ENCODE measurements at places on chromosomes 3 and 15.

- DNase-seq, result peak; percentile 81
These were observed 31.0 kb downstream of the POC1A start for GRCh38 chr3:52123106-52123725.

DNA sequence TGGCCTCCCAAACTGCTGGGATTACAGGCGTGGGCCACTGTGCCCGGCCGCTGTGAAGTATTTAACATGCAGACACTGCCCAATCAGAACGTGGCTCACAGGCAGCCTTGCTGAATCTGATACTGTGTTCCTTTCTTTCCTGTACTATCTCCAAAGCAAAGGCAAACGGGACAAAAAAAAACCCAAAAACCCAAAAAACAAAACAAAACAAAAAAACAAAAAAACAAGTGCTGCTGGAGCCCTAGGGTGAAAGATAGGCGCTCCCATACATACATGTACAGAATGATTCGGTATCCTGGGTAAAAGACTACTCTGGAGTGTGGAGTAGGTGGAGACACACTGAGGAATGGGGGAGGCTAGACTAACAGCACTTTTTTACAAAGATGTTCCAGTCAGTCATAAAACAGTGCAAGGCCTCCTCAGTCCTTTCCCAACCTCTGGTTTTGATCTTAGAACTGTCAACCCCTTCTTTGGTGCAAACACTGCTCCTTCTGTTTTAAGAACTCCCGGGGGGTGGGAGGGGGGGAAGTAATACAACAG is 7.7 kb upstream of the MAP1A start:
- DNase-seq, result no peak

DNA sequence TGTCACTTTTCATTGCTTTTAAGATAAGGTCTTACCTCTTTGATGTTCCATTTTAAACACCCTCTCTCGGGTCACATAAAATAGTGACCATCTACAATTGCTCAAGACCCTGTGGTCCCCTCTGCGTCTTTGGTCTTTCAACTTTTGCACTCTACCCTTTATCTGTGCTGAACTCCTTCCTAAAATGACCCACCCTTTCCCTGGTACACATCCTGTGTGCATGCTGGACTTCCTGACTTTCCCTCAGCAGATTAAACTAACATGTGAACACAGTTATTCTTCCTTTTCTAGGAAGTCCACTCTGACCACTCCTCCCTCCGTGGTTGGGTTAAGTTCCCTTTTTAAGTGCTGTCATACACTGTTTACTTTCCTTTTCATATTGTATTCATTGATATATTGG is 414.2 kb downstream of the GABRB3 start:
- DNase-seq, result no peak

GRCh38 chr3:128429275-128429674 is 37.4 kb downstream of the DNAJB8 start:
- DNase-seq, result no peak

DNA sequence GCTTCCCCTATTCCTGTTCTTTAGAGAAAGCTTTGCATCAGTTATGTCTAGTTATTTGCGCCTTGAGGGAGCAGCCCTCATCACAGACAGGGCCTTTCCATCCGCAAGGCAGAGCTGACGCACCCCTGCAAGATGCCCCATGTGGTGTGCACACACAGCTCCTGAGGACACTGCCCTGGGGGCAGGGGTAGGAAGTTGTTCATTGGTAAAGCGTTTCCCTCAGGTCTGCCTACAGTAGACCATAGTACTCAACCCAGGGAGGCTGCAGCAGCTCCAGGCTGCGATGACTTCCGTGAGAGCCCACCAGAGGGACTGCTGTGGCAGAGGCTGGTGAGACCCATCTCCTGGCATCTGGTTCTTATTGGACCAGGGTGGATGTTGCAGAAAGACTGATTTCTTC is 55.1 kb upstream of the PLXNA1 start:
- DNase-seq, result no peak

- no peak for DNase-seq
These were observed 6.0 kb upstream of the B3GNT5 start for GRCh38 chr3:183247011-183247589.

GRCh38 chr15:52351206-52351908 is 55.8 kb upstream of the MYO5C start:
- DNase-seq, result no peak

DNA sequence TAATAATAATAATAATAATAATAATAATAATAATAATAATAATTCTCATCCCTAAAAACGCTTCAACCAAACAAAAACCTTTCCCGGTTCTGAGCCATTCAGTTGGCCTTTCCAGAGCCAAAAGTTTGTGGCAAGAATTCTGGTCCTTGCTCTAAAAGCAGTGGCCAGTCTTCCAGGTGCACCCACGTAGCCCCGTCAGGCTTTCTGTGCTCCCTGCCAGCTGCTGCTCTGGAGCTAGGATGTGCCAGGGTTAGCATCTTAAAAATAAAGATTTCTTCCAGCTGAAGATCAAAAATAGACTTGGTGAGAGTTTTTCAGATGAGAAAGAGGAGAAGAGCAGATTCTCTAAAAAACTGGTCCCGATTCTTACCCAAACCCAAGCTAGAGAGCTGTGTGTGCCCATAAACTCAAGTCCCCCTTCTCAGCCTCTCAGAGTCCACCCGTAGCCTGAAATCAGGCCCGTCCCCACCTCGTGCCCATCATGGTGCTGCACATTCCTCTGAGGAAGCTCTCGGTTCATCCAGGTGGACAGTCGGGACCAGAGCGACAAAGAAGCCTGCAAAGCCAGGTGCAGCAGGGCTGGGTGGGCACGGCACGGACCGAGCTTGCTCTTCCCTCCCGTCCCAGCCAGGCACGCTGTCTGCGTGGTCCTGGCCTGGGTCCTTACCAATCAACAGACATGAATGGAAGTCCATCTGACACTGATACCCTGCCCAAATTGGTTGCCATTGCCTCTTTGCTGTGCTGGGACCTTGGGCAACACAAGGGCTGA is 155.6 kb downstream of the LRRC28 start:
- no peak for DNase-seq

- no peak for DNase-seq
These were observed 12.4 kb upstream of the OCA2 start for GRCh38 chr15:28111543-28111942.

DNA sequence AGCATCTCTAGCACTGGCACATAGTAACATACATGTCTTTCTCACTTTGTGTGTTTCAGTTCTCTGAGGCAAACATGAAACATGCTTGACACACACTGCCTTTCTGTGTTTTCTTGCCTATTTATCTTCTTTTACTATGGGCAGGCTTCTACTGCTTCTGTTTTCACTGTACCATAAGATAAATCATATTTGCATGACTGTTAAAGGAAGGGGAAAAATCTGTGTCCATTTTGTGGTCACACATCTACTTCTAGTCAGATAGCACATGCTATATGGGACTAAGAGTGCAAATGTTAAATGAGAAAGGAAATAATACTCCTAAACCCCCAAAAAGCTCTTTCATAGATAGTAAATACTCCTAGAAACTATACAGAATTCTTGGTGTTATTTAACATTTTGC is 386.4 kb downstream of the ZBTB20 start:
- DNase-seq, result no peak

GRCh38 chr15:25799906-25800700 is 63.0 kb downstream of the ATP10A start:
- DNase-seq, result no peak

DNA sequence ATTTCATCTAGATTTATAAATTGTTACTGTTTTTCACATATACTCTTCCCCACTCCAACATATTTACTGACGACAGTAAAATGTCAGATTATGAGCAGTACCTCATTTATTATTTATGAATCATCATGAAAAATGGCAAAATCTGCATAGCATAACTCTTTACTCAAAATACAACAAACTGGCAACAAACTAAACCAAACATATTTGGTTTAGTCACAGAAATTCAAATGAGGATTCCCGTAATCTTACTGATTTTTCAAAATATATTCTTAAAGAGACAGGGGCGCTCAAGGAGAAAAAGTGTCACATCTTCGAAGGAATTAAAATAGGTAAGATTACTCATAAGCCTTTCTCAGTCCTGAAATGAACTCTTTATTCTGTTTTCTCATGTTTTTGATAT is 3.0 kb upstream of the GPR87 start:
- no peak for DNase-seq

- no peak for DNase-seq
These were observed 40.7 kb downstream of the CNOT10 start for GRCh38 chr3:32725721-32726120.

DNA sequence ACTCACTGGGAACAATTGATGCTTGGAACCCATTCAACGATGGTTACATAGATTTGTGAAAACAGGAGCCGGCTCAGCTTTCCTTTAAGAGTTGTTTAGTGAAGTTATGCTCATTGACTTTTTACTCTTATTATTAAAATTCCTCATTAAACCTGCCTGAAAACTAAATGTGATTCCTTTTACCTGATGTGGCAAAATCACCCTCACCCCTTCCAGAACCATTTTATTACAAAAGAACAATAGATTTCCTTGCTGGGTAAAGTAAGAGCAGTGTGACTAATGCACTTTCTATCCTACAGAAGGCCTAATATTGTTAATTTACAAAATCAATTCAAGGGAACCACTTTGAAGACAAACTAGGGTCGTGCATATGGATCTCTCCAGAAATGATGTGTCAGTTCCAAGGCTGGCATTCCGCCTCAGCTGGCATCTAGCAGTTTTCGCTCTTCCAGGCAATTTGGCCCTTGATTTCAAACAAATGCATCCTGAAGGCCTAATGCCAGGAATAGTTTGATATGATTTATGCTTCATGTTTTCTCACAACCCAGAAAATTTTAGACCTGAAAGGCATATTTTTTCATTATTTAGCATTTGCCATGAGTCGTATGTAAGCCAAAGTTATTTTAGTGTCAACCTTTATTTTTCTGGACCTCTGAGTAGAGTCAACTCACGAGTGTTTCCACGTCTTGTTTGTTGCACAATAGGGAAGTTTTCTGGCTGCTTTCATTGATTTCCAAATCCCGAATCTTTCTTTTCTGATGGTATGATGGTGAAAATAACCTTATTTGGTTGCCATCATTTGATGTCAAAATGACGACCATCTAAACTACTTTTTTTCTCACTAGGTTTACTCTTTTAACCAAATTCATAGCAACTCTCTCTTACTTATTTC is 447.8 kb downstream of the MECOM start:
- no peak for DNase-seq

DNA sequence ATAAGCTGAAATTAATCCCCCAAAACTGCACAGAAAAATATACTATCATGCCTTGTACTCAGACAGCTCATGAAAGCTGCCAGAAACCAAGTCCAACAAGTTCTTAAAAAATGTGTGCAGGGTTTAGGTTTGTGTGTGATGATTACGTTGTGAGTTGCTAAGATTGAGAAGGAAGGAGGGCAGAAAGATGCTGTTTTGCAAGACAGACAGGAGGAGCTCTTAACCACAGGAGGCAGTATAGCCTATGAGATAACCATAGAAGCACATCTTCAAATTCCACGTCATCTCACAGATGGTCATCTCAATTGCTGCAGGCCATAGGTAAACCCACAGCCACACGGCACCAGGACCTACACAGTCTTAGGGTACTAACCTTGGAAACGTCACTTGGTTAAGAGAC is 191.9 kb downstream of the STT3B start:
- no peak for DNase-seq

DNA sequence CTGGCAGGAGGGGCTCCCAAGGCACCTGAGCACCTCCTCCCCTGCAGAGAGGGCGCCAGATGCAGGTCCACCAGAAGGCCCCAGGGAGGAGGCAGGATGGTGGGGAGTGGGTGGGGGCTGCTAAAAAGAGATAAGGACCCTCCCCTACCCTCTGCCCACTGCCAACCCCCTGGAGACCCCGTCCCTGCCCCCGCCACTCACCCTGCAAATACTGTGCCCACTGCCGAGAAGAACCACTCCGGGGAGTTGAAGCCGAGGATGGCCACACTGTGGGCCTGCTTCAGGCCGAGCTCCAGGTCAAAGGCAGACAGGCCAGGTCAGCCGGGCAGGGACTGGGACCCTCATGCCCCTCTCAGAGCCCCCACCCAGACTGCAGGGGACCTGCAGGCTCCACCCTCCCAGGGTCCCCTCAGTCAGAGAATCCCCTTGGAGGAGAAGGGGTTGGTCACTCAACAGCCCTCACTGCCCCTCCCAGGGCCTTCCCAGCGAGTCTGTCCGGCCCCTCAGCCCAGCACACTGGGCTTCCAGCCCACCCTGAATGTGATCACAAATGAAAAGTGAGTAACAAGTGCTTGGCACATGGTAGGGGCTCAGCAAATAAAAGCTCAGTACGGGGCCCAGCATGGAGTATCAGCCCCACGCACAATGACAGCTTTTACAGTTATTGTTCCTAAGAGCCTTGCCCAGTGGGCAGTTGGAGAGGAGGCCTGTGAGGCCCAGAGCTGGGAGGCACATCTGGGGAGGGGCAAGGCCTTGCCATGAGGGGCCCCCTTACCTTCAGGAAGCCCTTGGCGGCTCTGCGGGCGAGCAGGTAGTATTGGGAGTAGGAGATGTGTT is 40.4 kb downstream of the ACSBG1 start:
- DNase-seq, result no peak

GRCh38 chr15:59237924-59238331 is 31.3 kb downstream of the LDHAL6B start:
- DNase-seq, result no peak

DNA sequence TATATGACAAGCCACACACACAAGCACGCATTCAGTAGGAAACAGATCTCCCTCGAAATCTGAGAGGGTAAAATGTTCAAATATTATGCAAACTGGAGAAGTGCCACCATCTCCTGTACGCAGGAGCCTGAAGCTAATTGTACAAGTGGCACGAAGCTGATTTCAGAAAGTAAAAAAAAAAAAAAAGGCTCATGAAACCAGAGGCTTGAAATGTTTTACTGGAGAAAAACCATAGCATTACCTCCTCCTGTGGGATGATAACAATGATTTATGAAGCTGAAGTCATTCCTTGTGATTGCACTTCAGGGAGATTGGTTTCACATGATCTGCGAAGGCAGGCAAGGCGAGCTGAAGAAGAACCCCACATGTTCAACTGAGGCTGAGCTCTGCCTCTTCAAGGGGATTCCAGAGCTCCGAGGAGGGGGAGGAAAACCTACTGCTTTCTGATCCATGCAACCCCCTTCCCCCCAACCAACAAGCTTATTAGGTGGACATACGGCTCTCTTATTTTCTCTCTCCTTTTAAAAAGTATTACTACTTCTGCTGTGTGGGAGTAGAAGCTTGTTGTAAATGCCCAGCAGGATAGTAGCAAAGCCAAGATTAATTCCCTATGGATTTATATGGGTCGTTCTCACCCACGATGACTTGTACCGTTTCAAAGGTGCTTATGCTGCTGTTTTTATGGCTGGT is 101.1 kb downstream of the GREM1 start:
- no peak for DNase-seq

Measured in CD4-positive, alpha-beta T cell treated with Interleukin-12 subunit alpha and Interleukin-12 subunit beta, for 1 hour (primary cell).